ACHN (cell line): ENCODE measurements at places on chromosomes 2 and 18.
A peak's percentile ranks its signal among the peaks of the same experiment; 100 is the strongest.

DNA sequence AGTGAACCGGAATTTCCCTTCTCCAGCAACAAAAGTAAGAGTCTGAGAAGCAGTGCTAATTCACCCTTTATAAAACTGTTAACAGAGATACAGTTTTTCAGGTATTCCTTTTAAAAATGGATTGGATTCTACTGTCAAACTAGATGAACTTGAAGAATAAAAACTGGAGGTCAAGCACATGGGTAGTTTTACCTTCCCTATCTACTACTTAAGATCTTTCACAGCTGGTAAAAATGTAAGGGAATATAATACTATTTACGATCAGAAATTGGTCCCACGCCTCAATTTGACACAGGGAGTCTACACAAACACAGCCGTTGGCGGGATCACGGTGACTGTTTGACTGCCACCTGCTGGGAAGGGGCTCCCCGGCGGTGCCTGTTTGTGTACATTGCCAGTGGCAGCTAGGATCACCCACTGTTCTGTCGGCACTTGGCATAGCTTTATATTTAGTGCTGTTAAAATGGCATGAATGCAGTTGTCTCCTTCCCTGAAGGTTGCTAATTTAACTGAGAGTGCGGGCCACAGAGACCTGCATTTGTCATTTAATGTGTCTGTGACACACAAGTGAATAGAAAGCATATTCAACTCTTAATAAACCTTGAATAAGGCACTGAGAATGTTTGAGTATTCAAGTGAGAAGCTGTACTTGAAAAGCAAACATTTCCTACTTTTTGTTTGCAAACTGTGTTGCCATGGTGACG is 59.5 kb downstream of the ABCG8 start:
- DNase-seq, result peak; percentile 23

- DNase-seq, result no peak
Observed at GRCh38 chr2:18708203-18708715, 118.9 kb upstream of the NT5C1B start.

GRCh38 chr2:179262077-179262660 is 2.5 kb downstream of the SESTD1 start:
- no peak for DNase-seq

DNA sequence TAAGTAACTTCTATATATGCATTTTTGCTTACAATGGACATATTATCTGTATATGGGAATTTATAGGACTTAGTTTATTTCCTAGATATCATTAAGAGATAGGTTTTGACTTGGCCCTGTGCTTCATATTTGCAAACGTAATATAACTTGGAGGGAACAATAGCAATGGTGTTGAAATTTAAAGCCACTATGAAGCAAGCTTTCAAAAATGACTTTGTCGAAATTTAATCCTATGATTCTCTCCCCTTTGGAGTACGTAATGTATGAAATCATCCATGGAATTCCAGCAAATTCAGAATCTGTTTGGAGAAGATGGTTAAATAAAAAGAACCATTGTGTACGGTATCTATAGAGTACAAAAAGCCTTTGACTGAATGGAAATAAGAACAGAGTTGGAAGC is 486.3 kb downstream of the ARHGAP15 start:
- no peak for DNase-seq

- no peak for DNase-seq
Observed at GRCh38 chr2:36960005-36960675, 6.2 kb downstream of the STRN start.

- no peak for DNase-seq
Observed at GRCh38 chr2:75558136-75558535, 2.6 kb downstream of the EVA1A start.

DNA sequence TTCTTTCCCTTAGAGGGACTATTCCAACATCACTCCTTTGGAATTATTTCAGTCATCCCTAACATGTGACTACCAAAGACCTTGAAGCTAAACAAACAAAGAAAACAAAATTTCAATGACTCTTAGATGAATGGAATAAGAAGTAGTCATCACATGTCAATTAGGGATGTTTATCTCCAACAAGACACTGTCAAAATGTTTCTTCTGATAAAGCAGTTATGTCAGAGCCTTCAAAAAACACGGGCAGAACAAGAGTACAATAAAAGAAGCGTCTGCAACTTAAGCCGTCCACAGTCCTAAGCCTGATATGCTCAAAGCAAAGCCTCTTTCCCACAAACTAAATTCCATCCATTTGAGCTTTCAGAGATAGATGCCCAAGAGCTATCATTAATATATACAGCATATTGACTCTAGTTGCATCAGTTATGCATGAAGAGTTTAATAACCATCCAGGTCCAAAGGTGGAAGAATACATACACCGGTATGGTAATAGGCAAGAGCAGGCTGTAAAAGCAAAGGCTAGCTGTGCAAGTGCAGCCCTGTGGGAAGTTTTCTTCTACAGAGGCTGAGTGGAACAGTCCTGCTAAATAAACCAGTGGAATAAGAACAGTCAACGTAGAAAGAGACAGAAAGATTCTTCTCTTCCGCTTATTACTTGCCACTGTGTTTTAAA is 98.1 kb downstream of the ICA1L start:
- no peak for DNase-seq

DNA sequence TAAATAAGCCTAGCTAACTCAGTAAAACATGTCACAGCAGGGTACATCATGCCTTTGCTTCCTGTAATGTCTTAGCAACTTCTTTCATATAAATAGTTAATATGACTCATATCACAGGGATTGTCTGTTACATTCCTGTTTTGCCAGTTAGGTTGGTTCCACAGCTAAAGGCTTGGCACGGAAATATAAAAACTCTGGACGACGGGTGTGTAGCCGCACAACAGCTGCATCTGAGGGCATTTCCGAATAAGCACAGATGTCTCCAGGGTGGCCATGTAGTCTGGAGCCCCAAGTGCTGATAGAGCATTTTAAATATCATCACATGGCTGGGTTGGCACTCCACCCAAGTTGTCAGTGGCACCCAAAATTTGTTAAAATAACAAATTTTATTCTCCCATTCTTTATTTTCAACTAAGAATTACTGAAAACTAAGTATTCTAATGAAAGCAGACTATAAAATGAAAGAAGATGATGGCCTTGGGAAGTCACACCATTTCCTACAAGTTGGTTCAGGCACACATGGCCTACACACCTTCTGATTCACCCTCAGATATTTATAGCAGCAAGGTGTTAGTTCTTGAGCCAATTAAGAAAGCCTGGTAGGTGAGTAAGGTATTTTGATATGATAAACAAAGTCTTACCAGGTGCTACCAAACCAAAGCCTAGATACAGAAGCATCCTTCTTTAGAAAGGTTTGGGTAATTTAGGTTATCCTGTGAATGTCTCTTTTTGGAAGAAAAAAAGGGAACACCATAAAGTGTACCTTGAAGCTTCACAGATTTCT is 61.8 kb upstream of the STK17B start:
- peak; percentile 6 for DNase-seq

DNA sequence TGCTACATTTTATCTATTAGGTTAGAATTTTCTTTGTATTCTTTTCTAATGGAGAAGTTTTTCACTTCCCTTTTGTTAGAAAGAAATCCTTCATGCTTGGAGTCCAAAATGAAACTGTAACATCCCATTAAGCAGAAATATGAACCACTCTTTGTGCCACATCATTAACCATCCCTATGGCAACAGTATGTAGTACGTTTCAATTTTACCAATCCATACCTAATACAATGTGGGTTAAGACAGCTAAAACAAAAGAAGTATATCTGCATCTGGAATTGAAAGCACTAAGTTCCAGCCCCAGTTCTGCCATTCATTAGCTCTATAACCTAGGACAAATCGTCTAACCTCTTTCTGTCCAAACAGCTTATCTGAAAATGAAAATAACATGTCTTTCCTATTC is 409.2 kb upstream of the SPHKAP start:
- DNase-seq, result no peak

DNA sequence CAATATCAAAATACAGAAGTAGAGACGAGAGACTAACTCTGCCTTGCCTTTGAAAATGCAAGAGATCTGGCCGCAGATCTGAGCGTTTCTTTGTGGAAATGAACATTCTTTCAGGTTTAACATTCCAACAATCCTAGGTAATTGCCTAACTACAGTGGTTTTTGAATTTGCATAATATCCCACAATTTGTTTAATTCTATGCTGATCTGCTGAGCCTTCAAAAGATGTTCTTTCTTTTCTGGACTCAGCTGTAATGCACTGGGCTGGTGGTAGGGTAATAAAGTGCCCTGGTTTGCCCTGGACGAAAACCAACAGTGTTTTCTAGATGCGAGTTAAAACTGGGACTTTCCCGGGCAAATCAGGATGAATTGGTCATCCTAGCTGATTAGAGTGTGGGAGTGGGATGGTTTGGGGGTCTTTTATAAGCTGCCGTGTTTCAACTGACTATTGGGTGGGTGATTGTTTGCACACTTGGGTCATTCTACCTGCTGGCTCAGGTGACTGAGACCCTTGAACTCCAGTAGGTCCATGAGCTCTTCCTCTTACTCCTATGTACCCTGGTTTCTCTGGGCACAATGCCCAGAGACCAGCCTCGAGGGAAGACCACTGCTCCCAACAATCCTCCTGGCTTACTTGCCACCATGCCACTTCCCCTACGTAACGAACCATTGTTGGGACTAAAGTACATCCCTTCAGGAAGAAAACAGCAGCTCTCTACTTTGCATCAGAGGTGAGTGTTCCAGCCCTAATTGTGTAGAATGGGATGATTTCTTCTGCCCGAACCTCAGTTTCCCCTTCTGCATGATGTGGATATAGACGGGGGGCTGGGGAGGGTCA is 3.4 kb upstream of the PAX8 start:
- DNase-seq, result peak; percentile 48

GRCh38 chr18:48767090-48767690 is 183.6 kb downstream of the SMAD7 start:
- no peak for DNase-seq

DNA sequence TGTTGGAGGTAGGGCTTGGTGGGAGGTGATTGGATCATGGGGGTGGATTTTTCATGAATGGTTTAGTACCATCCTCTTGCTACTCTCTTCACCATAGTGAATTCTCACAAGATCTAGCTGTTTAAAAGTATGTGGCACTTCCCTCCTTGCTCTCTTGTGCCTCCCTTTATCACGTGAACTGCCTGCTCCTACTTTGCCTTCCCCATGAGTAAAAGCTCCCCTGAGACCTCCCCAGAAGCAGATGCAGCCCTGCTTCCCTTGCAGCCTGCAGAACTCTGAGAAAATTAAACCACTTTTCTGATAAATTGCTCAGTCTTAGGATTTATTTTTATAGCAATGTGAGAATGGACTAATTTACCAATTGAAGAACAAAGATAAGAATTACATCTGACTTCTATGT is 223.1 kb downstream of the RNF144A start:
- DNase-seq, result no peak

DNA sequence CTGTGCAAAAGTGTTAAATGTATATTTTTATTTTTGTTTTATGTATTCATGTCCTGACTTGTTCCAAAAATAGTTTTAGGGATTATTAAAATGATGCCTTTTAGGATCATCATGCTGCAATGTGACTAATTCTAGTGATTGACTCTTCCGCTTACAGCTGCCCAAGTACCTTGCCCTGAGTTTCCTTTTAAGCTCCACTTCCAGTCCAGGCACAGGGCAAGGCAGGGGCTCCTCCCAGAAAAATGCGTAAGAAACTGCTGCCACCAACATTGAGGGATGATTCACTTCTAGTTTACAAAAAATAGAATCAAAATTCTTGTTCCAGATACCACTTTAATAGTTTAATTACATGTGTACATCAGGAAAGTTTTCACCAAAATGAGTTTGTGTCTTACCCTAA is 116.4 kb downstream of the IRS1 start:
- DNase-seq, result no peak

- no peak for DNase-seq
Observed at GRCh38 chr18:39942702-39943101, 2012.3 kb upstream of the PIK3C3 start.

GRCh38 chr2:204407204-204408014 is 137.9 kb upstream of the PARD3B start:
- DNase-seq, result no peak

DNA sequence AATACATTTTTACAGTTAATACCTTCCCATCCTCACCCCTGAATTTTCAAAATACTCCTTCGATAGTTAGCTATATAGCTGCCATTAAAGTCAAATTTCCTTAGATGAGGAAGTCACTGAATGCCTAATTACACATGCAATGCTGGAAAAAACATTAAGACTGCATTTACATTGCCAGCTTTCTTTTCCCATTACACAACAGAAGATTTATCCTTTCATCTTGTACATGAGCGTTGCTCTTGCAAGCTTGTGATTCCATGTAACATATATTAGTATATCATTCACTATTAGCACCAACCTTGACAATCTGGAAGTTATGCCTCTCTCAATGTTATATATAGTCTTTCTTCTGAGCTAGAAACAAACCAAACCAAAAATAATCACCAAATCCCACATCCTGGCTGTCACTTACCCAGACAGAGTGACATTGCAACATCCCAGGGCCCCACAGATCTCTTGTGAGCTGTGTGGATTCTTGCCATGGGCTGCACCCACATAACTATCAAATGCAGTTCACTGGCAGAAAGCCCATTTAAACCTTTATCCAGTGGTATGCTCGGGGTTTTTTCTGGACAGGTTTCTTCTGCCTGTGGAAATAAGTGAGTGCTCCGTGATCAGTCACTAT is 79.2 kb upstream of the PAPOLG start:
- no peak for DNase-seq

GRCh38 chr18:45416168-45416567 is 199.1 kb upstream of the SLC14A2 start:
- DNase-seq, result no peak

- DNase-seq, result no peak
Observed at GRCh38 chr2:11492720-11493119, 26.8 kb upstream of the E2F6 start.

- DNase-seq, result no peak
Observed at GRCh38 chr2:222736301-222736700, 64.8 kb downstream of the MOGAT1 start.

DNA sequence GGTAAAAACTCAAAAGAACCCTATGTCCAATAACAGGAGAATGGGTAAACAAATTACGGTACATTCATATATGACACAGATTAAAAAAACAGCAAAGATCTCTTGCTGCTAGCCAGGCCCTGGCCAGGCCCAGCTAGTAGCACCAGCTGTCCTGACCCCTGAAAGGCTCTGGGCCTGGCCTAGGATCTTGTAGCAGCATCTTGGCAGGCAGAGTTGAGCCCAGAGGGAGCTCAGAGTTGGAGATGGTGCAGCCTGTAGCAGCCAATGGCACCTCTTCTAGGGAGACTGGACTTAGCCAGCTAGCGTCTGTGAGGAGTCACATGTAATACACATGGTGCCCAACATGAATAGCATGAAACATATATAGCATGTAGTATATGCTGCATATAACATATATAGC is 69.1 kb downstream of the HS6ST1 start:
- DNase-seq, result no peak

- no peak for DNase-seq
Observed at GRCh38 chr2:168345601-168346000, 98.2 kb upstream of the STK39 start.

GRCh38 chr2:238182362-238182761 is 21.1 kb downstream of the ILKAP start:
- DNase-seq, result no peak
